Tibial nerve (tissue), 4 donors: ENCODE measurements at places on chromosomes 7 and 10. TPM values are rescaled to one million over a fixed set of nuclear protein-coding genes. Genes with fewer than 3 reads are reported as not detected.

The SLC26A4 gene
- total RNA-seq = 0.66 TPM

The OR2A42 gene
- not detected for total RNA-seq

The PON2 gene
- 148 TPM for total RNA-seq

The LEP gene
- total RNA-seq = 26.7 TPM

The NXPH1 gene
- not detected for total RNA-seq

The CAMK1D gene
- 6.9 TPM for total RNA-seq

The RBP4 gene
- 114 TPM for total RNA-seq

The AS3MT gene
- 5.2 TPM for total RNA-seq

The CRTAC1 gene
- total RNA-seq = 17.5 TPM

The HPSE2 gene
- total RNA-seq = not detected

The NRF1 gene
- 21.0 TPM for total RNA-seq

The ST7 gene
- total RNA-seq = 13.5 TPM

The CDK14 gene
- 22.2 TPM for total RNA-seq
